ENCODE measurements at places on chromosomes 2 and 18. TPM values are rescaled to one million over a fixed set of nuclear protein-coding genes. Genes with fewer than 3 reads are reported as not detected.

DNA sequence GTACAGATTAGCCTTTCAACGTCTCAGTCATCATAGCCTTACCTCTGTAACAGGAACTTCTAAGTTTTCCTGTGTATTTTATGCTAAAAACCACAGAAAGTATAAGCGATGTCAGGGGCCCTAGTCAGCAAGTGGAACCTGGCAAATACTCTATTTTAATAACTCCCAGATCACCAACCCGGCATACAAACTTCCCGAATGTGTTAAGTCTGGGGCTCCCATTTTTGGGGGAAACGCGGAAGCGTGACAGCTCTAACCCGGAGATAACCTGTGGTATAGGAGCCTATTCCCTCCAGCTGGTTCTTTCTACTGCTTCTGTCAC, 574 bp downstream of the NIFK start:
- no peak for DNase-seq
- peaks cover 46% of the 10 kb centered on the region for H3K36me3 ChIP-seq
- no peaks in the 10 kb centered on the region for H3K27me3 ChIP-seq
- H3K4me1 ChIP-seq, result peaks cover 37% of the 10 kb centered on the region
- peak overlapping the region; percentile 89 for H3K27ac ChIP-seq

The BZW1 gene
- total RNA-seq, result 423 TPM

GRCh38 chr2:55610954-55611743, 6.3 kb downstream of the PPP4R3B start:
- H3K4me3 ChIP-seq, result no peak overlapping the region
- DNase-seq, result no peak
- H3K27me3 ChIP-seq, result no peaks in the 10 kb centered on the region
- peak overlapping the region; percentile 34 for H3K27ac ChIP-seq
- peaks cover 56% of the 10 kb centered on the region for H3K4me1 ChIP-seq

The GCG gene
- total RNA-seq, result not detected

DNA sequence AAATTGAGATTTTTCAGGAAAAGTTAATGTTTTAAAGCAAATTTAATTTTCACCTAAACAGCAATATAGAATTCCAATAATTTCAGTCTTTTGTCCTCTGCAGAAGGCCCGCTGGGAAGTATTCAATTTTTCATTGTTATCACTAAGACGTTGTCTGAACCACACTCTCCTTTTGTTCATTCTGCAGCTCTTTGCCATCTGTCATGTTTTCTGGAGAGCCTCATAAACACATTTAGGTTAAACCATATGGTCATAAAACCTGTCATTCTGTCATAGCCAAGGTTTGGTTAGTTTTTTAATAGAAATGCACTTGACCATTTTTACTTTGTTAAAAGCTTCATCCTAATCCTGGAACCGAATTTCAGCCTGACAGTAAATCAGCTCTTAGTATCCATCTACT, 54.0 kb upstream of the PGAP1 start:
- no peaks in the 10 kb centered on the region for H3K27me3 ChIP-seq
- no peak for DNase-seq
- H3K4me1 ChIP-seq, result peaks cover 10% of the 10 kb centered on the region
- H3K36me3 ChIP-seq, result peaks cover 8% of the 10 kb centered on the region
- H3K4me3 ChIP-seq, result no peak overlapping the region
- H3K27ac ChIP-seq, result no peak overlapping the region

GRCh38 chr18:26440644-26441043, 107.7 kb downstream of the KCTD1 start:
- no peaks in the 10 kb centered on the region for H3K4me1 ChIP-seq
- DNase-seq, result no peak
- H3K4me3 ChIP-seq, result no peak overlapping the region
- no peak overlapping the region for H3K27ac ChIP-seq

GRCh38 chr2:178225006-178225805, 30.9 kb downstream of the OSBPL6 start:
- H3K27ac ChIP-seq, result no peak overlapping the region
- H3K27me3 ChIP-seq, result peaks cover 23% of the 10 kb centered on the region
- DNase-seq, result no peak
- H3K4me3 ChIP-seq, result no peak overlapping the region
